ENCODE measurements at places on chromosomes 2 and 18.

DNA sequence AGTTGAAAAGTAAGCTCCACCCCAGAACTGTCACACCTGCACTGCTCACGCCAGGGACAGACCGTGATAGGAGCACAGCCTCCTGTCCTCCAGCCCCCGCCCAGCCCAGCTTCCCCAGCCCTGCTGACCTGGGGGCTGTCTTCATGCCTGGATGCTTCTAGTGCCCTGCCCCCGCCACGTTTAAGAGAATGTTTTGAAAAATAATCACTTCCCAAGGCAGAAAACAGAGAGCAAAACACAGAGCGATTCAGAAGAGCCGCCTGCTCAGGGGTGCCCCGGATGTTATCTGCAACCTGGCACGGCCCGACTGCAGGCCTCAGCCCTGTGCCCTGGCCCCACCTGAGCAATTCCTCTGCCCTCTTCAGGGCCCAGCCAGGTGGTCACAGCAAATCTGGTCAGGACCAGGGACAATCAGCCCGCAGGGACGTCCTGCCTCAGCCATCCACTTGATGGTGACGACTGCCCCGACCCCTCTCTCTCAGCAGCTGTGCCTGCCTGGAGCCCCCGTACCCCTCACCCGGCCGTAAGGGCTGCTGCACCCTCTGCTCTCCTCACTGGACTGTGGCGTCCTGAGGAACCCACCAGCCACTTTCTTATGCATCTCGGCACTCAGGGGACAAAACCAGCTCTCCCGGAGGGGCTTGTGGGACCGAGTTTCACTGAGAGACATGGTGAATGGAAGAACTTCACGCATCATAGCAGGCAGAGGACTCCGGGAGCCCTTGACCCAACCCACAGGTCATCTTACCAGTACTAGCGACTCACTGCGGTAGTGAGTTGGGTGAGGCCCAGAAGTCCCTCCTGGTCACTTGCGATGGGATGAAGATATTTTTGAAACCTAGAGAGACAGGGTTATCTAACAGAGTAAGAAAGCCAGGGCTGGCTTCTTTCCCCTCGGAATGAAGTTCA lies 30.2 kb downstream of the ADI1 start:
- DNase-seq, result no peak

GRCh38 chr2:240611601-240612210 lies 13.6 kb upstream of the GPR35 start:
- no peak for DNase-seq

DNA sequence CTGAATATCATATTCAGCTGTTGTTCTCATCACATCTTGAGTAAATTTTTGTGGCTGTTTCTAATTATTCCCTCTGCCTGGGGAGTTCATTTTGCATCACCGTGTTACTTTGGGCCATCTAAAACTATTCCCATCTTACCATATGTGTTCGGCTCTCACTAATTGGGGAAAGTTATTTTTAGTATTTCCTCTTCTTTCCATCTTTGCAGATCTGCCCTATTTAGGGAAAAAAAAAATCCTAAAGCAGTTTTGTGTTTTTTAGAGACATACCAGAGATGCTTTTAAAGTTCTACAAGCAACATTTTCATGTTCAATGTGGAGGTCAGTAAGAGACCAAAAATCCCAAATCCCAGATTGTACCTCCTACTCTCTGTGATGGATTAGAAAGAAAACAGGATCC lies 111.3 kb upstream of the NDUFV2 start:
- no peak for DNase-seq

DNA sequence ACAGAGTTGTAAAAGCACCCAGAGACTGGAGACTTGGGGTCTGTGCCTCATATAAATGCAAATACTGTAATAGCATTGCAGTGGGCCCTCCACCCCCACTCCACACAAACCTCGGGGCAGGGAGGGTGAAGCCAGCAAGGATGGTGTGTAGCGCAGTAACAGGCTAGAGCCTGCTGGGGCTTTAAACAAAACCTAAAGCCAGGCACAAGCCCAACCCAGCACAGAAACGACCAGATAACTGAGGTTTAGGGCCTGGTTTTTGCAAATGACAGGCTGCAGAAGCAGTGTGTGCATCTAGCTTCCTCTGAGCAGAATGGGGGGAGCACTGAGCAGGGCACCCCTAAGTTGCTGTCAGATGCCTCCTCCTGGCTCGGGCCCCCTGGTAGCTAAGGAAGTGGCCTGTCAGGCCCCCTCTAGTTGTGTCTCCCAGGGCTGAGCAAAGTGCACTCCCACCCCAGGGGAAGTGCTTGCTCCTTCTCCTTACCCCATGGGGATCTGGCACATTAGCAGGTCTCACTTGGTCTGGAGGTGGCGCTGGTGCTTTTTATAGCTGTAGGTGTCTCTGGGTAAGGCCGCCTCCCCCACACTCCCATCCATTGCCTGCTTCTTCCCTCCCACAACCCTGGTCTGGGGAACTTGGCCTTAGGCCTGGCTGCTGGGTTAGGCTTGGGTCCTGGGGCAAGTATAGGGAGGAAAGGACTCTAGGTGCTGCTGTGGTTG lies 135.1 kb downstream of the CELF4 start:
- no peak for DNase-seq

- DNase-seq, result no peak
Observed at GRCh38 chr2:1538663-1539062, 125.4 kb downstream of the TPO start.

DNA sequence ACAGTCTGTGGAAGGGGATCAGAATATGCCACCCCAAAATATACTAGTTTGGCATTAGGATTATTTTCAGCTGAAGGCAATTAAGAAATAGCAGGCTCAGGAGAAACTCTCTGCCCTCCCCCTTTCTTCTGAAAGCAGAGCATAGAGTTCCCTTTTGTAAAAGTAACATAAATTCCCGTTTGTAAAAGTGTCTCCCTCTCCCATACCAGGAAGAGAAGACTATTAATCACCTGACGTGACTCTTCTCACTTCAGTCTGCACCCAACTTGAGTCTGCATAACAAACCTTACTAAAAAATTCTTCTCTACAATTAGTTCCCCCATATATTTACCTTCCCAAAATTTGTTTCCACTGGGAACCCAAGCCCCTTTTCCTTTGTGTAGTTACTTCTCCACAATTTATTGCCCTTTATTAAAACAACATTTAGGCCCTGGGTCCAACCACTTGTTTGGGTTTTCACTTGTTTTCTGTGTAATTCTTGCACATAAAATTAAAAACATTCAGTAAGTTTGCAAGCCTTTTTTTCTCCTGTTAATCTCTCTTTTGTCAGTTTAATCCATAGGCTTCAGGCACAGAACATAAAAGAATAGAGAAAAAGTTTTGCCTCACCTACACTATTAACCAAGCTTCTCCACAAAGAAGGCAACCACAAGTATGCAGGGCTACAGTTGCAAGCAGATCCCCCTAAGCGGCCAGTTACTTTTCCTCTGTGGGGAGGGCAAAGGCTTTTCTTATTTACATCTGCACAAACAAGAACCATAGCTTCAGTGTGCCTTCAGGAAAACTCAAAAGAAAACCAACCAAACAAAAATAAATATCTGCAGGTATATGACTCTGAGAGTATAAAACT lies 107.6 kb upstream of the MSH2 start:
- no peak for DNase-seq

DNA sequence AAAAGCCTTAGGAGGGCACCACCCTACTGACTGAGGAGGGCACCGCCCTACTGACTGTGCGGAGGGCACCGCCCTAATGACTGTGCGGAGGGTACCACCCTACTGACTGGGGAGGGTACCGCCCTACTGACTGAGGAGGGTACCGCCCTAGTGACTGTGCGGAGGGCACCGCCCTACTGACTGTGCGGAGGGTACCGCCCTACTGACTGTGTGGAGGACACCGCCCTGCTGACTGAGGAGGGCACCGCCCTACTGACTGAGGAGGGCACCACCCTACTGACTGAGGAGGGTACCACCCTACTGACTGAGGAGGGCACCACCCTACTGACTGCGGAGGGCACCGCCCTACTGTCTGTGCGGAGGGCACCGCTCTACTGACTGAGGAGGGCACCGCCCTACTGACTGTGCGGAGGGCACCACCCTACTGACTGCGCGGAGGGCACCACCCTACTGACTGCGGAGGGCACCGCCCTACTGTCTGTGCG lies 150.2 kb upstream of the NFATC1 start:
- no peak for DNase-seq

GRCh38 chr18:75422341-75422910 lies 5.1 kb downstream of the SMIM21 start:
- DNase-seq, result no peak

DNA sequence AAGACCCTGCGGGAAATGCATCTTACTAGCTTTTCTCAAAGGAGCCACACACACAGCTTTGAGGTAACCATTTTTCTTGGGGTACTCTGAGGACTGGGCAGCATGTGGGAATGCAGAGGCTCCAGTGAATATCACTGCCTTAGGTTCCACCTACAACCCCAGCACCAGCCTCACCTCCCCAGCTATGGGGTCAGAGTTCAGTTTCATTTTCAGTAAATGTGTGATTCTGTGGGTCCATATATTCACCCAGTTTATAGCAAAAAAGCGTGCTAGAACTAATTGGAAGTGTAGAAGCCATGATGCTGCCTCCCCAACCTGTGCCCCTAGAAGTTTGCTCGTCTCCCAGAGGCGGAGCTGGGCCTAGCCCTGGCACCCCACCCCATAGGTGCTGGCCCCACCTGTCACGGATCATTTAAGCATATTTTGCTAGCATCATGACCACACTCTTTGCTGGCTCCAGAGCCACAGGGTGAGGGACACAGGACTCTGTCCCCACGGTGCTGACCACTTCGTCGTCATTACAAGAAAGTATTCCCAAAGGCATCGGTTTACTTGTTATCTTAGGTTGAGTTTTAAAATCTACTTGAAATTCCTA lies 57.7 kb downstream of the SH3RF3 start:
- DNase-seq, result no peak

DNA sequence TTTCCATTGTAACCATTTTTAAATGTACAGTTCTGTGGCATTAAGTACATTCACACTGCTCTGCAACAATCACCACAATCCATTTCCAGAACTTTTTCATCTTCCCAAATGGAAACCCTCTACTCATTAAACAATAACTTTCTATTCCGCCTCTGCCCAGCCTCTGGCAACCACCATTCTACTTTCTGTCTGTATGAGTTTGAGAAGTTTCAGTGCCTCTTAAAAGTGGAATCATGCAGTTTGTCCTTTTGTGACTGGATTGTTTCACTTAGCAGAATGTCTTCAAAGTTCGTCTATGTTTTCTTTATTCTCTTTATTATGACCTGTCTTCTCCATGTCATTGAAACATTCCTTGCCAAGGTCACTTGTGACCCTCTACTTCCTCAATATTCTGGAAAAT lies 22.0 kb upstream of the PELI1 start:
- DNase-seq, result no peak

Measured in stimulated activated CD8-positive, alpha-beta memory T cell treated with anti-CD3 and anti-CD28 coated beads, Interleukin-15, amount 100 ng/mL, for 4 hours (primary cell).